ENCODE measurements at places on chromosomes 1 and 21.
A peak's percentile ranks its signal among the peaks of the same experiment; 100 is the strongest.

GRCh38 chr21:22903851-22904250 is 1905.6 kb downstream of the NCAM2 start:
- DNase-seq: no peak

DNA sequence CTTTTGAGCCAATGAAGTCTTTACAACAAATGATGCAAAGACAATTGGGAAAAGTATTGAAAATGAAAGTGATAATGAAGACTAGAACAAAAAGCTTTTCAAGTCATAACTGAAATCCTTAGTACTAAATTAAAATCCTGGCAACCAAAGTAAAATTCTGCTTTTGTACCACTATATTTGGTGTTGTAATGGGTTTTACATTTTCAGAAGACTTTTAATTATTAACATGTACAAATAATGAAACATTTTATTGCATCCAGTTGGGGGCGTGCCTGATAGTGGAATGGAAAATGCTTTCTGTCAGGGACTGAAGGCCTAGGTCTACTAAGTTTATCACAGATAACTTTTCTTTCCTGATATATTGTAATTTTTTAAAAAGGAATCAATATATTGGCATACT is 89.4 kb downstream of the SDCCAG8 start:
- no peak for DNase-seq

DNA sequence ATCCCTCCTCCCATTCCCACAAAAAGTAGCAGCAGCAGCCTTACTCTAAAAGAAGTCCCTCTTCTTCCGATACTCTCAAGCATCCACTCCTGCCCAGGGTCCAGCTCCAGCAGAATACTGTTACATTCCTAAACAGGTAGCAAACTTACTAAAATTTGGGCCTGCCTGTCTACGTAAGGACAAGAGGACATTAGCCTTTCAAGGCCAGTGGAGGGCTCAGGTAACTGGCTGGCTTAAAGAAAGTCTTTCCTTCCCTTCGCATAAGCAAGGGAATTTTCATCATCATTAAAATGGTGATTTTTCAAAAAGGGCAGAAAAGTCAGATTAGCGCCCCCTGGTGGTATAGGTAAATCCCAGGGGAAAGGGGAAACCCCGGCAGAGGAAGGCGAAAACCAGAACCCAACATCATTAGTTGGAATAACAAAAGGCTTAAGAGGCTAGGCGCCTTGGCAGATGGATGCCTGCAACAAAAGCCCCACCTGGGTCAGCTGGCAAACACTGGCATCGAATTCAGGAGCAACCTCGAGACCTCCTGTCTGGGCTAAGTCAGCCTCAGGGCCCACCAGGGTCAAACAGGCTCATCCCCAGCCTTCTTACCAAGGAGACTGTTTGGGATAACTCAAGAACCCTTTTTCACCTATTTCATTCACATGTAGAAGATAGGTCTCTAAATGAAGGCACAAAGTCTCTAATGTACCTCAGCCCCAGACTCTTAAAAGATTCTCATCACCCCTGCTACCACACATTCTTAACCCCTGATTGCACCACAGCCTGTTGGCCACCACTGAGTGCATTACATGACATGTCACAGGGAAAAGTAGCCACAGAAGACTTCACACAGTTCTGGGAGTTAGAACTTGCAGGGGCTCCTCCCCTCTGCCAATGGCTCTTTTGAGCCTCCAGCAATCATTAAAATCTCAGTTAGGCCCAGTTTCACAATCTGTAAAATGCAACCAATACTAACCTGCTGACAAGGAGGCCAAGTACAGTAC is 36.7 kb downstream of the ERI3 start:
- peak; percentile 55 for DNase-seq

- DNase-seq: peak; percentile 62
These were observed 78.9 kb downstream of the SLC66A1 start for GRCh38 chr1:19390901-19391595.

DNA sequence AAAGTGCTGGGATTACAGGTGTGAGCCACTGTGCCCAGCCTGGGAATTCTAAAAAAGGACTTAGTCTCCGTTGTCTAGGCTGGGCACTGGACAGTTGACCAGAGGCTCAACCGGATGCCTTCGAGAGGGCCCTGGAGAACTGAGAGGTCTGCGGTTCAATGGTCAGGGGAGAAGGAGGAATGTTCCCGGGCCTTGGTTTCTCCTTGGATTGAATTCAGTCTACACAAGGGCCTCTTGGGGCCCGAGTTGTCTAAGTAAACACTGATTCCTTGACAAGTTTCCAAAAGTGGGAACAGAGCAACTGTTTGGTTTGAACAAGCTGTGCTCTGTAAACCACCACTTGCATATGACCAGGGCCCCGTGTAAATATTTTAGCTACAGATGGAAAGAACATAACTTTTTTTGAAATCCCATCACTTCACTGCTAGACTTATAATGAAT is 29.1 kb upstream of the CAPZB start:
- DNase-seq: no peak

DNA sequence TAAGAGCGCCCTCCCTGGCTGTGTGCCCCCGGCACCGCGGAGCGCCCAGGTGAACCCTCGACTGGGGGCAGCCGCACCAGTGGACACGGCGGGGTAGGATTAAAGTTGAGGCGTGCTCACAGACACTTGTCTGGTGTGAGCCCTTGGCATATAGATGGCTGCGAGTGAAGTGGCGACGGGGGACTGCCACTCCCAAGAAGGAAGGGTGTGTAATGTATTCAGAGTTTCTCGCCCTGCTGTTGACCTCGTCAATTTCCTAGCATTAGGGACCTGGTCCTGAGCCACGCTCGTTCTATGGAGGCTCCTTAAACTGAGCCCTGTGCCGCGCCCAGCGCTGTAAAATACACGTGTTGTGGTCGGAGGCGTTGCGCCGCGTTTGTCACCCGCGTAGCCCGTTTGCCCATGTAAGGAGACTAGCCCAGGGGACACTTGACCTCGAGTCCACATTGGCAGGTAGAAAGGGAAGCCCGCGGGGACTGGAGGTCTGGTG is 554 bp downstream of the EVA1C start:
- peak; percentile 28 for DNase-seq

DNA sequence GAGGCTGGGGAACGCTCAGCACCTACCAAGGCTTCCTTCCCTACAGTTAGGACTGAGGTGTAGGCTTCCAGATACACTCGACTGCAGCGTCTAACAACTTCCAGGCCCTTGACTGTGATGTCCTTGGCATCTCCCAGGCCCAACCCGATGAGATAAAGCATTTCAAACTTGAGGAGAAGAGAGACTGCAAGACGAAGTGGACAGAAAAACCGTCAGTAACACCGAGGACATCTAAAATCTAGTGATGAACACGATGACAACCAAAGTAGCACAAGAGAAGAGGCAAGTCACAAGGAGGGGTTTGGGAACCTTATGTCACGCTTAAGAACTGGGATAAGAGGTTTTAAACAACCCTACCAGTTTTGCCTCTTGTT is 314 bp downstream of the DPH5 start:
- DNase-seq: peak; percentile 21

DNA sequence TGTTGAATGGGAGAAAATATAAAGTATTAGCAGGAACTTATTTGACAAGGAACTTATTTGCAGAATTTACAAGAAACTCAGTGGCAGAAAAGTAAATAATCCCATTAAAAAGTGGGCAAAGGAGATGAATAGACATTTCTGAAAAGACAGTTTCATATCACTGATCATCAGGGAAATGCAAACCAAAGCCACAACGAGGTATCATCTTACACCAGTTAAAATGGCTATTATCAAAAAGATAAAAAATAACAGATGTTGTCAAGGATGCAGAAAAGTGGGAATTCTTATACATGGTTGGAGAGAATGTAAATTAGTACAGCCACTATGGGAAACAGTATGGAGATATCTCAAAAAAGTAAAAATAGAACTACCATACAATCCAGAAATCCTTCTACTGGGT is 61.0 kb downstream of the SYT14 start:
- DNase-seq: no peak

DNA sequence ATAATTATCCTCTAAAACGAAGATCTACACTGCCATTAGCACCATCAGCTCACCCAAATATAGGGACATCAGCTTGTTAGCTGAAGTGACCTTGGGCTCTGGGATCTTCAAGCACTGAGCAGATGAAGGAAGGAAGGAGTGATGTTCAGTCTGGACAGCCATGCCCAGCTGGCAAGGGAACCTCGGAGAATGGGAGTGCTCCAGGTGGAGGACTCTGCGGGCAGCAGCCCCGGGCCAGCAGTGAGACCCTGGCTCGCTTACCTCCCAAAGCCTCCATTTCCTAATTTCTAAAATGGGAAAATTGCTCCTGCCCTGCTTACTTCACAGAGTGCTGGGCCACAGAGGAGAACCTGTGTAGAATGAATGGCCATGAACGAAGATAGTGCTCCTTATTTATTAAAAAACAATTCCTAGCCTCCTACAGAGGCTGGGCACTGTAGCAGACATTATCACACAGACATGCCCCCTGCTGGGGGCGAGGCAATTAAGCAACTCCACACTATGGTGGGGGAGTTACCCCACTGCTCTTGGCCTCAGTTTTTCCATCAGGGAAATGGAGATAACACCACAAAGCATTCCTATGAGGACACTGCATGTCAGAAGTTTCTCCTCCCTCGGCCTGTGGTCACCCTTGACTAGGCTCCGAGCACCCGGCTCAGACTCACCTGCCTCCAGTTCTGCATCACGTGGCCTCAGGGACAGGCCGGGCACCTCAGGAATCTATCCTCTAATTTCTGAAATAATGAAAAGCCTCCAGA is 117.6 kb downstream of the KCNN3 start:
- DNase-seq: peak; percentile 32

- DNase-seq: peak; percentile 71
These were observed 941 bp upstream of the IFI16 start for GRCh38 chr1:159008744-159009188.

GRCh38 chr1:60797351-60797750 is 285.0 kb upstream of the NFIA start:
- no peak for DNase-seq

- no peak for DNase-seq
These were observed 15.0 kb upstream of the IFNGR2 start for GRCh38 chr21:33388188-33388587.

- DNase-seq: no peak
These were observed 1.6 kb upstream of the S1PR1 start for GRCh38 chr1:101235216-101235695.

GRCh38 chr1:21325731-21326387 is 35.6 kb upstream of the ECE1 start:
- no peak for DNase-seq
